HTR-8/SVneo (cell line): ENCODE measurements at places on chromosomes 1 and 21.
A peak's percentile ranks its signal among the peaks of the same experiment; 100 is the strongest.

GRCh38 chr1:172252321-172252720 is 168.2 kb upstream of the C1orf105 start:
- no peak for DNase-seq

DNA sequence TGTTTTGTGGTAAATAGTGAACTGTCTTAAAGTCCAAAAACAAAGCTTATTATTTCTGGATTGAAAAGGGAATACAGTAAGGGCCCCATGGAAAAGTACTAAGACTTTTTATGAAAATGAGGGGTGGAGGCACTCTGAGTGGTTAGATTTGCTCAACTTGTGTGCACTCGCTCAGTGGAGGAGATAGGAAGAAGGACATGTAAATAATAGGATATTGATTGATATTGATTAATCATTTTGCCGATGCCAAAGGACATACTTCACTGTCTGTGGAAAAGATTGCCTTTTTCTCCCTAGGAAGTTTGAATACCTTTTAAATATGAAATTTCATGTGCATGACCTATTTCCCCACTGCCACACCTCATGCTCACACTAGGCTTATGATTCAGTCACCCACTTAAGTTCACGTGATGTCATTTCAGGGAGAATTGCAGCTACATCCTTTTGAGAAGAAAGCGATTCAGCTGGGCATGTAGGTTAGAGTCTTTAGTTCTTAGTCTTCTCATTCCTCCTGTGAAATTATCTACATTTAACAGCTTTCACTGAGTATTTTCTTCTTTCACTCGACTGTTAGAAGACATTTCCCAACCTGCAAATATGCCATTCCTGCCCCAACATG is 5.0 kb downstream of the MTR start:
- DNase-seq = no peak

DNA sequence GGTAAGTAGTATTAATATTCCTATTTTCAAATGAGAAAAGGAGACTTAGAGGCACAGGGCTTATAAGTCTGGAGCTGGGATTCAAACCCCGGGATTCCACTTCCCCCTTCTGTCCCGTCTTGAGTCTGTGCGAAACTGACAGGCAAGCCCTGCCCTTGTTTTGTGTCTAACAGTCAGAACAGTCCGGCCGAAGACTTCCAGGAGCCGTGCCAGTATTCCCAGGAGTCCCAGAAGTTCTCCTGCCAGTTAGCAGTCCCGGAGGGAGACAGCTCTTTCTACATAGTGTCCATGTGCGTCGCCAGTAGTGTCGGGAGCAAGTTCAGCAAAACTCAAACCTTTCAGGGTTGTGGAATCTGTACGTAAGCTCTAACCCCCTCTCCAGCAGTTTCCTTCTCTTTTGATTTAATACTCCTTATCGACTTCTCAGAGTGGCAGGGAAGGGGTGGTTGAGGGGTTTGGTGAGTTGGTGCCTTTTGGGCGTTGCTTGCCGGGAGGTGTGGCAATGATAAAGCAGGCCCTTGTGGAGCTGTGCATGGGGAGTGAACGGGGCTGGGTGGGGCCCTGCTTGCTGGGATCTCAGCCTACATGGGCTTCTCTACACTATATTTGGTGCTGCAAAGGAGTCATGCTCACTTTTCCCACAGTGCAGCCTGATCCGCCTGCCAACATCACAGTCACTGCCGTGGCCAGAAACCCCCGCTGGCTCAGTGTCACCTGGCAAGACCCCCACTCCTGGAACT is 29.4 kb downstream of the IL6R start:
- no peak for DNase-seq

- no peak for DNase-seq
Measured at GRCh38 chr21:38911484-38912101, 105.9 kb downstream of the ETS2 start.

DNA sequence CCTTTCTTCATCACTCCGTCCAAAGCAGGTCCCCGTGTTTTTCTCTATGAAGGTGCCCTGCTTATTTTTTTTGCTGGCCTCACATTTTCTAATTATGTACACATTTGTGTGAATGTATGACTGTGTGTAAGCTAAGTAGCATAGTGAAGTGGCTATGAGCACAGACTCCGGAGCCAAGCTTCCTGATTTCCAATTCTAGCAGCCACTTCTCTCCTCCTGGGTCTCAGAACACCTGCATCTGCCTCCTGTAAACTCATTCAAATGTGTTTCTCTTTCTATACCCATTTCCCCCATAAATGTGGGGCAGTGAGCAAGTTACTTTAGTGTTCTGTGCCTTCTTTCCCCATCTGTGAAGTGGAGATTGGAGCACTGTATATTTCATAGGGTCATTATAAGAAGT is 2.1 kb downstream of the SLAMF6 start:
- no peak for DNase-seq

DNA sequence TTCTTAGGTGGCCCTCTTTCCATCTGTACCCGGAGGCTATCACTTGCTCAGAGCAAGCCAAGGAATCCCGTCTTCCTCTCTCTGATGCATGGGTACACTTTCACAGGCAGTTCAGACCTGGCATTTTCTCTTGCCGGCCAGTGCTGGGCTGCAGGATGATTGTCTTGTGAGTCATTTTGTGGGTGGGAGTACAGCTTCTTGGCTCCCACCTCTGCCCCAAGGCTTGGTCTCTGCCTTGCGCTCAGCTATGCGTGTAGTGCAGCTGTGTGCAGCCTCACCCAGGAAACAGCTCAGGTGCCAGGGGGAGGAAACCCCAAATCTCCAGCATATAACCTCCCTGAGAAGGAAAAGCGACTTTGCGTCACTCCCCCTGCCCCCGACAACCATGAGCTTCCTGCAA is 3.9 kb upstream of the AJAP1 start:
- peak; percentile 82 for DNase-seq
